ENCODE measurements at places on chromosomes 3 and 15. TPM values are rescaled to one million over a fixed set of nuclear protein-coding genes. Genes with fewer than 3 reads are reported as not detected.

The TMEM108 gene
- 2.7 TPM for polyA plus RNA-seq

The LRRC3B gene
- 0.02 TPM for polyA plus RNA-seq

The FRMD5 gene
- polyA plus RNA-seq: 0.04 TPM

The ATP2C1 gene
- polyA plus RNA-seq: 23.0 TPM

The RNU6-1 gene
- not detected for polyA plus RNA-seq

The TMCO5A gene
- not detected for polyA plus RNA-seq

The RBM5 gene
- polyA plus RNA-seq: 97.4 TPM

The MUC4 gene
- polyA plus RNA-seq: 15.6 TPM

The CX3CR1 gene
- 0.14 TPM for polyA plus RNA-seq

The TBCCD1 gene
- 4.4 TPM for polyA plus RNA-seq

The ZNF592 gene
- polyA plus RNA-seq: 4.8 TPM

The SLC22A13 gene
- polyA plus RNA-seq: 0.53 TPM

The PCBP4 gene
- polyA plus RNA-seq: 11.7 TPM

The ZNF619 gene
- polyA plus RNA-seq: 1.1 TPM

The TEX55 gene
- polyA plus RNA-seq: not detected

The ITIH1 gene
- polyA plus RNA-seq: not detected

The NEK10 gene
- polyA plus RNA-seq: 0.55 TPM

The SLC25A38 gene
- 9.2 TPM for polyA plus RNA-seq

The NCKIPSD gene
- polyA plus RNA-seq: 7.6 TPM

The NOX5 gene
- polyA plus RNA-seq: 0.29 TPM

The TRIM42 gene
- polyA plus RNA-seq: not detected

The CCDC71 gene
- polyA plus RNA-seq: 10.1 TPM

The LINGO1 gene
- 0.25 TPM for polyA plus RNA-seq

The DCUN1D1 gene
- 7.9 TPM for polyA plus RNA-seq

The MCF2L2 gene
- 0.21 TPM for polyA plus RNA-seq

The KIF23 gene
- 8.1 TPM for polyA plus RNA-seq

The PPP2R3A gene
- 3.5 TPM for polyA plus RNA-seq

The ABHD5 gene
- 32.1 TPM for polyA plus RNA-seq

The FBXL22 gene
- polyA plus RNA-seq: 4.5 TPM

The GRM7 gene
- polyA plus RNA-seq: not detected

The PLSCR2 gene
- not detected for polyA plus RNA-seq

The NPAP1 gene
- under 0.01 TPM for polyA plus RNA-seq

The GPR149 gene
- not detected for polyA plus RNA-seq

The RASGRF1 gene
- 0.04 TPM for polyA plus RNA-seq

The ITIH3 gene
- 1.1 TPM for polyA plus RNA-seq

The GPR87 gene
- polyA plus RNA-seq: 50.2 TPM

The CHRNA3 gene
- polyA plus RNA-seq: not detected
